ENCODE measurements at places on chromosomes 3 and 15.

DNA sequence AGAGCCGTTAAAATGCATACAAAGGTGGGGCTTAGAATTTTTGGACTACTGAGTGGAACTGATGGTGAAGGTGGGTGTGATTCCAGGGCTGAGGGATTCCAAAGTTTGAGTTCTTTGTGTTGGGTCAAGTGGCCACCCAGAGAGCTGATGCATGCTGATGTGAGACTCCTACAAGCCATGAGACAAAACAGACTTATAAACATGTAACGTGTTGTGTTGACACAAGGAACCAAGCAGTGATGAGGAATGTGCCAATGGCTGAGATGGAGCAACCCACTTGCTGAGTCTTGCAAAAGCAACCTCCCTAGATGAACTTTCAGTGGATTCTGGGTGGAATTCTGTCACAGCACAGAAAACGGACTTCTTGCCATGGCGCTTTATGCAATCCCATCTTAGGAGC, 289.0 kb downstream of the TLE3 start:
- no peak for DNase-seq

- no peak for DNase-seq
Measured at GRCh38 chr3:157527131-157527881, 24.1 kb upstream of the VEPH1 start.

- DNase-seq: no peak
Measured at GRCh38 chr3:128296469-128297251, 143.4 kb downstream of the EEFSEC start.

- DNase-seq: no peak
Measured at GRCh38 chr3:13851091-13851849, 28.6 kb downstream of the WNT7A start.

DNA sequence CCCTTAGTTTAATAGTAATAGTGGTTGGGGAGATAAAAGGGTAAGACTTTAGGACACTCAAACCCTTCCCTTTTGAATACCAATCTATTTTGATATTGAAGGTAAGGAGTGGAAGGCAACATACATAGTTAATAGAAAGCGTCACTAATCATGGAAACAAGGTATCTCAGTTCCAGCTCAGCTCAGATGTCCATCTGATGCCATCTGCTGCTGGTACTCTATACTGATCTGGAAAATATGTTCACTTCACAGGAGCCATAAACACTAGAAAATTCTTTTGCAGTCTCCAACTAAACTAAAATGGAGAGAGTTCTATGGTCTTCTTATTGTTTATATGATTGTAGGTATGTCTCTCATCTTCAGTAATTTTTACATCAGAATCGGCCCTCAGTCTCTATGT, 1777.1 kb downstream of the OTOL1 start:
- DNase-seq: no peak

DNA sequence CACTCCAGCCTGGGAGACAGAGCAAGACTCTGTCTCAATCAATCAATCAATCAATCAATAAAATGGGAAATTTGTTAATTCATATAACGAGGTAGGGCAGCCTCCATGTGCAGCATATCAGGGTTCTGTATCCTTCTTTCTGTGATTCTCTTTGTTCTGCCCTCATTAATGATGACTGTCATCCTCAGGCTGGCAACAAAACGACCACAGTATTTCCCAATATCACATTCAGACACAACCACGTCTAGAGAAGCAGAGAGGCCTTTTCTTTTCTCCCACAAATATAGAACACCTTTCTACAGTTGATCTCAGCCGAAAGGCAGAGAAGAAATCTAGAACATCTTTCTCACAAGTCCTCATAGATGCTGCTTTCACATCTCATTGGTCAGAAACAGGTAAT, 11.2 kb downstream of the CEP19 start:
- no peak for DNase-seq

DNA sequence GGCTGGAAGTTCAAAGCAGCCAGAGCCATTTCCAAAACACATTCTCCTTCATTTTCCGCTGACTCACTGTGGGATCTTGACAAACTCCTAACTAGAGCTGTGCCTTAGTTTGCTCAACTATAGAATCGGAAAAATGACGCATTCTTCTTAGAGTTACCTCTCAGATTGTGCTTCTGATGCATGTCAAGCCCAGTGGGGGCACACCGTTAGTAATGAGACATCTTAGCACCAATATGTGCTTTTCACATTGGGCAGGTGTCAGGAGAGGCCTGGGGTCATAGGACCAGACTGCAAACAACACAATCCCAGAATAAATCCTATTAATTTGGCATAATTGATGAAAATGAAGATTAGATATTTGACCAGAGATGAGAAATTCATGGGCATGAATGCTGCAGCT, 71.3 kb upstream of the UBE3A start:
- DNase-seq: no peak

DNA sequence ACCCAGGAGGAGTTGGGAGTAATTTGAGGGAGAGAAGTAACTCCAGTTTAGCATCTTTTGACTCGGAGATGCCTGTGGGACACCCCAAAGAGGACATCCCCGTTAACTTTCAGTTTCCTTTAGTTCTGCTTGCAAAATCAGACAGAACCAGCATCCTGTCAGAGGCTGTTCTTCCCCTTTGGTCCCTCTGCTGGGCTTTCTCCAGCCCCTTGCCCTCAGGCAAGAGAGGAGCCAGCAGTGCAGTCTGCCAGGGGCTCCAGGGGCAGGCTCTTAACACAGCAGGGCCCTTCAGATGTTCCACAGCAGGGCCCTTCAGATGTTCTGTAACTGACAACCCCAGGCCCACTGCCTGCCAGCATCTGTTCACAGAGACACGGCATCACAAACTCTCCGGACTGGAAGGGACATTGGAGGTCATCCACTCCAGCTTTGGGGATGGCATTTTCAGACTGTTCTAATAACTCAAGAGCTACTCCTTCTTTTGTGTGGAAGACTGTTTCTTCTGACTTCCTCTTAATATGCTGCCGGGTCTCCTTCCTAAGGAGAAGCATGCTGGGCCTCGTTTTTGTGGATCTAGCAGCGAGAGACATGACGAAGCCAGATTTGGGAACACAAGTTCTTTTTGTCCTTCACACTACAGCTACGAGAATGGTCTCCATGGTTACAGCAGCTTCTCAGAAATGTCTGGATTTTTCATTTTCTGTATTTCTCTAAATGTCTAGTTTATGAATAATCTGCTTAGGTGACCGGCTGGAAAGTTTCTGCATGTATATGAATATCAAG, 51.9 kb downstream of the KY start:
- no peak for DNase-seq

DNA sequence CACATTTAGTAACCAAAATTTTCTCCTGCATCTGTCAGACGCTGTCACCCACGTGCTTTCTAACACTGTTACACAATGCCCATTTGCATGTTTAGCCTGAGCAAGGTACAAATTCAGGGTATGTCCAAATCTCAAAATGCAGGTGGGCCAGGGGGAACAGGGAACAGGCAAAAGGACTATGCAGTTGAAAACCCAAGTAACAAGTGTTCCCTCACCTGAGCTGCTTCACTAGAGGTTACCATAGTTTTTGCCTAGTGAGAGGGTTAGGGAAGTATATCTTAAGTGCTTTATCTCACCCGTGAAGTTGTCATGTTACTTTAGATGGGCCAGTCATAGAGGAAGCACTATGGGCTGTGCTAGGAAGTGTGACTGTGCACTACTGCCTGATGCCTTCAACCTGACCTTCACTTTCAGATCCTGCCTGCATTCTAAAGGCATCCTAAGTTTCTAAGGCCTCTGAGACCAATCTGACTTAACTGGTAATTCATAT, 6.0 kb upstream of the TMEM87A start:
- DNase-seq: no peak

DNA sequence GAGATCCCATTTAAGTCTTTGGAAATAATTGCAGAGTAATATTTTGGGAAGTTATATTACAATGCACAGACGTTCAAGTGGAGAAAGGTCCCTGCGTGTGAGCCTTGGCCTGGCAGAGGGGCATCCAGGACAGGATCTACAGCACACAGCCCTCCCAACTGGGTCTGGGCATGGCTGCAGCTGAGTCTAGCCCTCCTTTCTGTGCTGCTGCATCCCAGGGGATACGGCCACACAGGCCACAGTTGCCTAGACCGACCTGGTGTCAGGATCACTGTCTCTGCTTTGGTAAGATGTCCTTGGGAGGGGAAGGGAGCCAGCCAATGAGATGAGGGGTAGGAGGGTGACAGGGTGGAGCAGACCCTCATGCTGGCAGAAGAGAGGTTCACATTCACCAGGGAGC, 46.1 kb downstream of the APBA2 start:
- DNase-seq: no peak

- DNase-seq: no peak
Measured at GRCh38 chr3:77707281-77707680, 667.4 kb downstream of the ROBO2 start.

GRCh38 chr15:54150255-54150654, 172.0 kb downstream of the UNC13C start:
- DNase-seq: no peak

DNA sequence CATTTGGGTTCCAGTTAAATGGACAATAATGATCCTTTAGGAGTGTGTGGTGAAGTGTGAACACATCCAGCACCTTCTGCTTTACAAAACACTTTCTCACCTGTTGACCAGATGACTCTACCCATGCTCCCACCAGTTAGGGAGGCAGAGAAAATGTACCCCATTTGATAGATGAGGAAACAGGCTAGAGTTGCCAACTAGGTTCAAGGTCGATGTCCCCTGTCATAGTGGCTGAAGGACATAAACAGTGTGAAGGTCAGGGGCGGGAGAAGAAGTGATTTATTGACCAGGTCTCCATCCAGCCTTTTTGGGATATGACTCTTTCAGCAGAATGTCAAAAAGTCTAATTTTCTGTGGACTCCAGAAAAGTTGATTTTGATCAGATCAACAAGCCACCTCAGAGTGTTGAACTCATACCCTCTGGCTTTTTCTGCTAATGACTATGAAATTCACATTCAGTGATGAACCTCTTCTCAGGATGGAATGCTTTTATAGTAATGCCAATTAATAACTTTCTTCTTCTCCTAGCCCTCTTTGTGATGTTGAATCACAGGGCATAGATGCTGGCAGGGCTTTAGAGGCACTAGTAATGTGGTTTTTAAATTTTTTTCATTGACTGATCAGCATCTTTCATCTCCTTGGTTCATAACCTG, 57.5 kb downstream of the CPN2 start:
- no peak for DNase-seq

DNA sequence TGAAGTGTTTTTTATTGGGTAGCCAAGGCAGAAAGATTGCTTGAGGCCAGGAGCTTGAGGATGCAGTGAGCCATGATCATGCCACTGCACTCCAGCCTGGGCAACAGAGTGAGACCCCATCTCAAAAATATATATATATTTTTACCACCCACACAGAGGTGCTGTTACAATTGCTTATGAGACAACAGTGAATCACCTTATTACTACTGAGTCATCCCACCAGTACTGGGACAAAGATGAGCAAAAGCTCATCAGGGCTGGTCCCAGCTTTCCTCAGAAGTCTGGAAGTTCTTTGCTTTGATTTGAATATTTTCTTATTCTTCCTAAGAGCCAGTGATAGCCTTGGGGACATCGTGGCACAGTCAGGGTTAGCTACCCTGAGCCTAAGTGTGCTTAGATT, 207.7 kb downstream of the SOX2 start:
- DNase-seq: no peak

DNA sequence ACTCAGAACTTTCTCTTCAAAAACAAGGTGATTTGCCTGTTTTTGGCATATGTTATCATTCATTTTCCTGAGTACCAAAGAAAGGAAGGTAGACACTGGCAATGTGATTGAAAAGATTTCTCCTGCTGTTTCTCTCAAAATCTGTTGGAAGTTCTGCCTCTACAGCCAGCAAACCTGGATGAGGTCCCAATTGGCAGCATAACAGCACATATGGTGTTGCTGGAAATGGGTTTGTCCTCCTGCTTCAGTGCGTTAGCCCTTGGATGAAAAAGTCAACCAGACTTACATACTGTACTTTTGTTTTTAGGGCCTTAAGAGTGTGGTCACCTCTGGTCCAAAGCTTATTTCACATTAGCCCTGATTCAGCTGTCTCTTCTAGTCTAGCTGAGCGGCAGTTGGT, 237.6 kb upstream of the MME start:
- no peak for DNase-seq

- DNase-seq: no peak
Measured at GRCh38 chr15:29183071-29183831, 86.4 kb downstream of the NSMCE3 start.

DNA sequence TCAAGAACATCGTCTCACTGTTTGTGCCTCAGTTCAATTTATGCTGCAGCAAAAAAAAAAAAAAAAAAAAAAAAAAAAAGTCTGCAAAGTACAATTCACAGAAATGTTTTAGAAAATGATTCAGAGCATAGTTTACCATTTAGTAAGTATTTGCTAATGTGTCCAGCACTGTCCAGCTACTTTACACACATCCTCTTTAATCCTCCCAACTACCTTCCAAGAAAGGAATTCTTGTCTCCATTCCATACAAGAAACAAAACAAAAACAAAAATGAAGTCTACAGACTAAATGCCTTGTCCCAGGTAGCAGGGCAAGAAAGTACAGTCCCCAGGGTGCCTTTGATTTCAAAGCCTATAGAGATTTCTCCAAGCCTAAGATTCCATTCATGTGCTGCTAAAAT, 38.9 kb upstream of the SNTN start:
- DNase-seq: no peak

DNA sequence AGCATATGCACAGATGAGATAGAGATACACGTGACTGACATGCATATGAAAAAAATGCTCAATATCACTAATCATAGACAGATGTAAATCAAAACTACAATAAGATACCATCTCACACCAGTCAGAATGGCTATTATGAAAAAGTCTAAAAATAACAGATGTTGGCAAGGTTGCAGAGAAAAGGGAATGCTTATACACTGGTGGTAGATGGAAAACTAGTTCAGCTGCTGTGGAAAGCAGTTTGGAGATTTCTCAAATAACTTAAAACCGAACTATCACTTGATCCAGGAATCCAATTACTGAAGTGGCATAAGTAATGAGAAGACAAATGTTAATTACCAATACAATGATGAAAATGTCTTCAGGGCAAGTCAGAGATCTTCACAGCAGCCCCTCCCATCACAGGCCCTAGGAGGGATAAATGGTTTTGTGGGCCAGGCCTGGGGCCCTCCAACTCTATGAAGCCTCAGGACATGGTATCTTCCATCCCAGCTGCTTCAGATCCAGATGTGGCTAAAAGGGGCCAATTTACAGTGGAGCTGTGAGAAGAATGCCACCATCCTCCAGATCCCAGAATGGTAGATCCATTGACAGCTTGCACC, 71.4 kb upstream of the PLSCR4 start:
- no peak for DNase-seq

- DNase-seq: no peak
Measured at GRCh38 chr3:128879991-128880390, 571 bp downstream of the ACAD9 start.

- no peak for DNase-seq
Measured at GRCh38 chr3:111128884-111129283, 57.3 kb downstream of the NECTIN3 start.

GRCh38 chr15:54088837-54089236, 110.6 kb downstream of the UNC13C start:
- DNase-seq: no peak

Data from NCI-H1048 (cell line).